ENCODE measurements at places on chromosomes 13 and 19. TPM values are rescaled to one million over a fixed set of nuclear protein-coding genes. Genes with fewer than 3 reads are reported as not detected.
A peak's percentile ranks its signal among the peaks of the same experiment; 100 is the strongest.

GRCh38 chr19:17469481-17470067 is 750 bp upstream of the SLC27A1 start:
- peak overlapping the region; percentile 76 for H3K4me3 ChIP-seq
- H3K27ac ChIP-seq: peak overlapping the region; percentile 90
- peaks cover 3% of the 10 kb centered on the region for H3K36me3 ChIP-seq
- no peaks in the 10 kb centered on the region for H3K27me3 ChIP-seq

GRCh38 chr19:38709119-38709518 is 35.2 kb downstream of the CAPN12 start:
- peaks cover 96% of the 10 kb centered on the region for H3K36me3 ChIP-seq
- H3K27me3 ChIP-seq: no peaks in the 10 kb centered on the region
- no peak overlapping the region for H3K4me3 ChIP-seq

- H3K27me3 ChIP-seq: no peaks in the 10 kb centered on the region
- peaks cover 10% of the 10 kb centered on the region for H3K4me1 ChIP-seq
- DNase-seq: no peak
- no peak overlapping the region for H3K27ac ChIP-seq
Observed at GRCh38 chr13:51260154-51260553, 38.0 kb downstream of the FAM124A start.

DNA sequence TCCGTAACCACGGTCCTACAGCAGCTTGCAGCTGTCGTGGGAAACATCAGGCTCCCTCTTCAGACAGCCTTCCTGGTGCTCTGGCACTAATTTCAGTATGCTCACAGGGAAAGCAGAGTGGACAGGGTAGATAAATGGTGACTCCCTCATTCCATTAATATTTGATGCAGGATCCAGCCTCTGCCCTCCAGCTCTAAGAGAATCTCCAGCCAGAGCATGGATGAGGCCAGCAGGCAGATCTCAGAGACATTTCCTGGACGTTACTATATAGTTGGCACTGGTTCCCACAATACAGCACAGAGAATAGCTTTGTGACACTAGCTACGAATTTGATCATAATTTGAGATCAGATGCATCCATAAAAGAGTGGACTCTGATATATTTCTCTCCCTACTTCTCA is 341.4 kb downstream of the LIG4 start:
- no peaks in the 10 kb centered on the region for H3K4me1 ChIP-seq
- H3K4me3 ChIP-seq: no peak overlapping the region
- H3K27me3 ChIP-seq: no peaks in the 10 kb centered on the region
- DNase-seq: no peak
- H3K36me3 ChIP-seq: no peaks in the 10 kb centered on the region

DNA sequence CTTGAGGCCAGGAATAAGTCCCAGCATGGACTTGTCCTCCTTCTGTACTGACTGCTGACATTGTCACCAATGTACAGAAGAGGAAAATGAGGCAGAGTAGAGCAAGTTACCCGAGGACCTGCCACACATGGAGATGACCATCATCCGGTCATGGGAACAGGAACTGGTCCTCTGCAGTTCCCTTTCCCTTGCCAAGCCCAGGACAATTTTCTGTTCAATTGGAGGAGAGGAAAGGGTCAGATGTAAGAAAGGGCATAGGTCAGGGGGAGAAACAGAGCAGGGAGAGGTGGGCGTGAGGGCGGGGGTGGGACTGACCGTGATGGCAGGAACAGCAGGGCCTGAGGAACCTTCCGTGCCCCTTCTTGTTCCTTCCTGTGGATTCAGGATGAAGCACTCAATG is 18.6 kb downstream of the PHLDB3 start:
- H3K4me1 ChIP-seq: no peaks in the 10 kb centered on the region
- H3K27me3 ChIP-seq: no peaks in the 10 kb centered on the region
- DNase-seq: no peak
- H3K36me3 ChIP-seq: no peaks in the 10 kb centered on the region

DNA sequence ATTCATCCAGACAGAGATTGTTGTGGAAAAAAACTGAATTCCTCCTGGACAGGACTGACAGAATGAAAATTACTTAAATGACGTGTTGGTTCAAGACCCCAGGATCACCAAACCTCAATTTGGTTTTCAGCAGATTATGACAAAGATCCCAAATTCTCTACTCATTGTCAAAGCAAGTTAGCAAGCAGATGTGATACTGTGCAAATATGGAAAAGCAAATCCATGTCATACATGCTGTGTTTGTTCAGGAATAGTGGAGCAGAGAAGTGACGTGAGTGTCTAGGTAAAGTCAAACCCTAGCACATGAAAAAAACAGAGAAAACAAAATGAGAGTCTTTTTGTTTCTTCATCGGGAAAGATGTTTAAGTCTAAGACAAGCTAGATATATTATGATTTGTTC is 169.2 kb upstream of the NBEA start:
- H3K27ac ChIP-seq: no peak overlapping the region
- no peaks in the 10 kb centered on the region for H3K4me1 ChIP-seq
- H3K36me3 ChIP-seq: no peaks in the 10 kb centered on the region
- no peaks in the 10 kb centered on the region for H3K27me3 ChIP-seq
- no peak for DNase-seq

DNA sequence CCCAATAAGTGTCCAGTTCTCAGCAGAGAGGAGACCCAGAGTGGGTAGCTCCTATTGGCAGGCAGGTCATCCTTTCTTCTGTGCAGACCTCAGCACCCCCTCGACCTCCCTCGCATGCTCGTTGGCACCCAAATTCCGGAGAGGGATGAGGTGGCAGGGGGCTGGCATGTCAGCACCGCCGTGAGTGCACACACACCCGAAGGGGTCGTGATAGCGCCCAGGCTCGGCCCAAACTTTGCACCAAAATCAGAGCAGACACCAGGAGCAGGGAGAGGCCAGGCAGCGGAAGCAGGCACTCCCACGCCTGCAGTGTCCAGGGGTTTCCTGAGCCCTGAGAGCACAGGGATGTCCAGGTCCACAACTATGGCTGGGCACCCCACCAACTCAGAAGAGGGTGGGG is 1503.8 kb upstream of the PCDH20 start:
- no peak overlapping the region for H3K4me3 ChIP-seq
- H3K27ac ChIP-seq: no peak overlapping the region
- H3K4me1 ChIP-seq: no peaks in the 10 kb centered on the region
- no peaks in the 10 kb centered on the region for H3K27me3 ChIP-seq

DNA sequence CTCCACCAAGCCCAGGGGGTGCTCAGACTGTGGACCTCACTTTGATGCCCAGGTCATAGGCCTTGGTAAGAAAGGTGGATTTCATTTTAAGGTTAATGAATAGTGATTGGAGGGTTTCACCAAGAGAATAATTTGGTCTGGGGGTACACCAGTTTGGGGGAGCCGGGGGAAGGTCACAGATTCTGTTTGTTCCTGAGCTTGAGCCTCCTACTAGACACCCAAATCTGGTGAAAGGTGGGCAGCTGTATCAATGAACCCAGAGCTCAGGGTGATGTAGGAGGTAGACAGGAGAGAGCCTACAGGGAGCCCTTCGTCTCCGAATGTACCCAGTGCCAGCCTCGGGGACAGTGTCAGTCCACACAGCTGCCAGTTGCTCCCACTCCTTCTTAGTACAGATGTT is 63.7 kb upstream of the ATP12A start:
- no peaks in the 10 kb centered on the region for H3K36me3 ChIP-seq
- H3K4me1 ChIP-seq: peaks cover 14% of the 10 kb centered on the region

PSG11 gene
- 0.75 TPM for total RNA-seq

CYP2F1 gene
- total RNA-seq: not detected

PRR36 gene
- total RNA-seq: 0.09 TPM

NCAN gene
- total RNA-seq: 0.22 TPM

CCDC70 gene
- total RNA-seq: not detected

RPS19 gene
- 4,411 TPM for total RNA-seq

CRLF1 gene
- total RNA-seq: 35.0 TPM

Measured in muscle of leg (tissue), 16 donors.